Stimulated activated CD8-positive, alpha-beta memory T cell treated with anti-CD3 and anti-CD28 coated beads, Interleukin-4, amount 100 ng/mL, for 1 hour (primary cell): ENCODE measurements at places on chromosomes 7 and 10.

DNA sequence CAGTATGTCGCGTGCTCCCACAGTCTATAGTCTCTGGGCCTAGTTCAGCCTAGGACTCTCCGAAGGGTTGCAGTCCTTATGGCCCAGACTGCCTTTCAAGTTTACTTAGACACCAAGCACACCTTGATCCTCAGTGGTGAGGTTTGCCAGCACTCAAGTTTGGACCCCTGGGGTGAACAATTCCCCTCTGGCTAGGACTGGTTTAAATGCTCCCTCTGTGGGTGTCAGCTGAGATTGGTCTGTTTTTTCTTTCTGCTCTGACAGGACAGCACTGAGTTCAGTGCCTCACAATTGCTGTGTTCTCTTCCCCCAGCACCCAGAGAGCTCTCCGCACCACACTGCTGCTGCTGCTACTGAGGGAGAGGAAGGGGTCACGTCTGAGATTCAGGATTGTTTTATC is 31.9 kb upstream of the AGR3 start:
- DNase-seq, result no peak

DNA sequence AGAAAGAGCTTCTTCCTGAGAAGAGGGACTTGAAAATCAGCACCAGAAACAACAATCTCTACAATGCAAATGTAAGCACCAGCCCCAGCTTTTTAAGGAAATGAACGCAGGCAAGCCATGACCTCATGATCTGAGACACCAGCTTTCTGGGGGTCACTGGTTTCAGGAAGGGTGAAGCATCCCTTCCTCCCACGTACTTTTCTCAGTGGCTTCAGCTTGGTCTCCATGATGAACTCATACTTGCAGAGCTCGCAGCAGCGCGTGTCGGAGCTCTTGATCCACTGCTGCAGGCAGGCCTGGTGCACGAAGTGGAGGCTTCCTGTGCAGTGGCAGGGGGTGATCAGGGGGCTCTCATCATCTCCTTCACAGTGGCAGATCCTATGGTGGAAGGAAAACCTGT is 87.0 kb downstream of the ALOX5 start:
- no peak for DNase-seq

GRCh38 chr7:23768022-23768421 is 58.0 kb downstream of the STK31 start:
- no peak for DNase-seq

- DNase-seq, result no peak
These were observed 46.8 kb downstream of the FAM107B start for GRCh38 chr10:14727924-14728323.
